ENCODE measurements at places on chromosomes 4 and X. TPM values are rescaled to one million over a fixed set of nuclear protein-coding genes. Genes with fewer than 3 reads are reported as not detected.

GRCh38 chr4:79528241-79528706 lies 120.2 kb upstream of the GK2 start:
- DNase-seq = no peak

- DNase-seq = no peak
Observed at GRCh38 chr4:186948361-186949242, 224.9 kb upstream of the FAT1 start.

DNA sequence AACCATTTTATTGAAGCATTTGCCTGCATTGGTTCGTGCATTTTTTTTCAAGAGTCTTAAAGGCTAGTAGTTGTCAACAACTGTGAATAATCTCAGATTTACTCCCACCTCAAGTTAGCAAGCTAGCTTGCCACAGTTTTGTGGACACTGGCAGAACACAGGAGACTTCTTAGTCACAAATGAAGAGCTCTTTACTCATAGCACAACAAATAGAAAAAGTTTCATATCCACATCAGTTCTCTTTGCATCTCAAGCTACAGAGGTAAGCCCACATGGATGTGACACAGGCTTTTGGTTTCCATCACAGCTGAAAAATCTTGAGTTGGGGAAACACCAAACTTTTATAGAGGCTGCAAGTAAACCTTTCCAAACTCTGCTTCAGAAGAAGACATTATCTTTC lies 2315.7 kb upstream of the TENM3 start:
- DNase-seq = no peak

Gene THAP9
- total RNA-seq = 3.0 TPM

Gene EDA
- total RNA-seq = 1.6 TPM

GRCh38 chr4:183329954-183330742 lies 7.9 kb upstream of the CLDN24 start:
- DNase-seq = no peak

DNA sequence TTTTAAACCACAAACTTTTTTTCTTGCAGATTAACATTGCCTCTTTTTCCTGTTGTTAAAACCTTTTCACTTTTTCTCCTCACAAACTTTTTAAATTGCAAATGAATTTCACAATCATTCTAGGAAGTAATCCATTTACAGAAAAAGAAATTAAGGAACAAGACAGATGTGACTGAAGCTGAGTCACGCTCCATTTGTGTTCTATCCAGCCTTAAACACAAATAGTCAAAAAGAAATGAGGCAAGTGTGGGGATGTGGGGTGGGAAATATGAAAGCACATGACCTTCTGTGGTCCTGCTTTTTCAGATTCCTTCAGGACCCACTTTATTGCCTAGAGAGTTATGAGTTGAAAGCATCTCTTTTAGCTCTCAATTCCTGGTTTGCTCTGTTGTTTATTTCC lies 197.0 kb downstream of the ADGRL3 start:
- DNase-seq = peak; percentile 45

Gene NAT8L
- total RNA-seq = 2.0 TPM

Gene CLIC2
- not detected for total RNA-seq

Gene BBS12
- total RNA-seq = 2.2 TPM

DNA sequence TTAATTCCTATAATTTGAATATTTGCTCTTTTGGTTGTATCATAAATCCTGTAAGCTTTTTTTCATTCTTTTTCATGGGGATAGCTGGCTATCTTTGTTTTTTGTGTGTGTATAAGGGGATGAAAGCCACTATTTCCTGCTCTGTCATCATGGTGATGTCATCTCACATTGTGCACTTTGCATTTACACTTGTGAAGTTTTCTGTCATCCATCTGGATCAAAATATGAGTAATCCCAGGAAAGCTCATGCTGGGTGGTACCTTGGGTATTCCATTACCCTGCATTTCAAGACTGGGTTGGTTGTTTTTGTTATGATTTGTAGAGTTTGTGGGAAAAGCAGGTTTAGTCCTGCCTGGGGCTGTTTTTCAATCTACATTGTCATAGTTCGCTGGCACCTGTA lies 367.3 kb downstream of the CHIC1 start:
- no peak for DNase-seq

GRCh38 chr4:48680848-48681568 lies 99.1 kb downstream of the FRYL start:
- DNase-seq = no peak

DNA sequence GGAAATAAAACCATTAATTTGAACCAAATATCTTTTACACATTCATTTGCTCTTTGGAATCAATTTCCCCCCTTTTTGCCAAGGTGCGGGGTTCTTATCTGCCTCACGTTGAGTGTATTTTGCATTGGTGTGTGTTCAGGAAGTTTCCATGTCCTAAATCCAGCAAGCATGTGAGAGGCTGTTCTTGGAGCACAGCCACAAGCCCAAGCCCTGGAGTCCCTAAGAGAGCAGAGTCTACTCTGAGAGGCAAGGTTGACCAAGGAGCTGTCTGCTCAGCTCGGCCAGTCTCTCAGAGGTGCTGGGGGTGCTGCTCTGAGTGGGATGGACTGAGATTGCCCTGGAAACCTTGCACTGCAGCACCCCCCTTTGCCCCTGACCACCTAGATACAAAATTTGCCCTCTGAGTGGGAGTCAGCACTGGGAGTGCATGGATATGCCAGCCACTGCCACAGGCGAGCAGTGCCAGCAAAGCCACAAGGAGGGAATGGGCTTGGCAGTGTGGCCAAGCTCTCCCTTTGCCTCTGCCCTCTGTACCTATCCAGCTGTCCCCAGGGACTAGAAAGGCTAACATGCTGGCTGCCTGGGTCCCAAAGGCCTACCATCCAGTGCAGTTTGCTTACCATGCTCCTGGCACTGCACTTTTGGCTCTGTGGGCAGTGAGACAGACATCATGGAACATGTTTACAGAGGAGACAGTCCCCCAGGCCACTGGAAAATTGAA lies 20.5 kb upstream of the FAM193A start:
- no peak for DNase-seq

DNA sequence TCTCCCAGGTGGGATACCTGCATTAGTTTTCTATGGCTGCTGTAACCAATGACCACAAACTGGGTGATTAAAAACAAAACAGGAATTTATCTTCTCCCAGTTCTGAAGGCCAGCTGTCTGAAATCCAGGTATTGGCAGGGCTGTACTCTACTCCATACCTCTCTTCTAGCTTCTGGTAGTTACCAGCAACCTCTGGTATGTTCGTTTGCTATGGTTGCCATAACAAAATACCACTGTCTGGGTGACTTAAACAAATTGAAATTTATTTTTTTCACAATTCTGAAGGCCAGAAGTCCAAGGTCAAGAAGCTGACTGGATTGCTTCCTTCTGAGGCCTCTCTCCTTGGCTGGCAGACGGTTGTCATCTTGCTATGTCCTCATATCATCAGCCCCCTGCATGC lies 642.1 kb upstream of the TENM3 start:
- DNase-seq = no peak

- no peak for DNase-seq
Observed at GRCh38 chr4:101862595-101862994, 72.1 kb downstream of the BANK1 start.

Gene ANXA10
- total RNA-seq = 0.94 TPM

- DNase-seq = no peak
Observed at GRCh38 chr4:66108898-66109297, 438.6 kb upstream of the EPHA5 start.

DNA sequence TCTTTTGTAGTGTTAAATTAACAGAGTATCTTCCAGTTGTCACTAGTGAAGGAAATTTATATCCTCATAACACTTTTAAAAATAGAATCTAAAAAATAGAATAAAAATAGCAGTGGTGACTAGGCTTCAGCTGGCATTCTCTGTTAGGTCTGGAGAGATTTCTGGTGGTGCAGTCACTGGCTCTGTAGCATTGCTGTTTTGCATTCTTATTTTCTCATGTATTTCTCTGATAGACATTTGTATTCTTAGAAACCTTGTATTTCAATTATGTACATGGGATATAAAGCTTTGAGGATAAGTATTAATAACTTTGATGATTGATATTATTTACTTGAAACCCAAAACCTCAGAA lies 87.6 kb downstream of the TMEM131L start:
- no peak for DNase-seq

Data from epithelial cell of proximal tubule (primary cell).